ENCODE measurements at places on chromosomes 13 and 19.

- peak; percentile 95 for DNase-seq
These were observed 5.5 kb upstream of the MAMSTR start for GRCh38 chr19:48724796-48725753.

- no peak for DNase-seq
These were observed 185.3 kb upstream of the TMTC4 start for GRCh38 chr13:100859861-100860260.

DNA sequence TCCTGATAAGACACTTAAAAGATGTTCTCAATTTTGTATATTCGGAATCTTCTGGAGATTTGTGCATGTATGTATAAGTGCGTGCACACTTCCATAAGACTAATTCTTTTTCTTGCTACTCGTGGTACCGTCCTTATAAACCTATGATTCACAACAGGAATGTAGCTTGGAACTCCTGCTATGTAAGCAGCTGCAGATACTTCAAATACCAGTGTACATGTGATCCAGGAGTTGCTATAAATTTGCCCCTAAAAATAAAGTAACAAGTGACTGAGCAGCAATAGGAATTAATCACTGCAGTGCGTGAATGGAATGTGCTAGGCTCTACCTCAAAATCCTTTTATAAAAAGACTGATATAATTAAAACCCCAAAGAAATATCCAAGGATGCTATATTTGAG is 214.9 kb downstream of the KLF5 start:
- DNase-seq: no peak

DNA sequence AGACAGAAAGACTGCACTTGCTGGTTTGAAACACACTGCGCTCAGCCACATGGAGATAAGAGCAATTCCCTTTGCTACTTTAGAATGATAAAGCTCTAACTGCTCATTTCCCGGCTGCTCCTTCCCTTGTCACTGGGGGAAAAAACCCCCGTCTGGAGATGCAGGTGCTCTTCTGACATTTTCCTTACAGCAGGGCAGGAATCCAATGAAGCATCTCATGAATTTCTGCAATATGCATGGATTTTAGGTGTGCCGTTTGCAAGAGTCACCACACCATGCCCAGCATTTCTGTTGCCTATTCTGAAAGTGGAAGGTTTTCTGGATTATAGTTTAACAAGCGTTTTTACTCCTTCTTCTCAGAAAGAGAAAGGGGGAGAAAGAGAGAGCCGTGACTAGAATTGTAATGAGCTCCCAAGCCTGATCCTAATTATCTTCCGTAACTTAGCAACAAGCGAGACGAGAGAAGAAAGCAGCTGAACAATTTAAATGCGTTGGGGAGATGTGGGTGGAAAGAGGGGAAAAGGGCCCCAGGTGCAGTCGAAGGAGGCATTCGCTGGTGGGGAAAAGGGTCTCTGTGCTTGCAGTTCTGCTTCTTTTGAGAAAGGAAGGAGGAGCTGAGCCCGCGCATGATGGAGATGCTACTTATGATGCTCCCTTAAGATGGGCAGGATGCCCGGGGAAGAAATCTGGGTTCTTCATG is 76.6 kb upstream of the SPATA13 start:
- no peak for DNase-seq

DNA sequence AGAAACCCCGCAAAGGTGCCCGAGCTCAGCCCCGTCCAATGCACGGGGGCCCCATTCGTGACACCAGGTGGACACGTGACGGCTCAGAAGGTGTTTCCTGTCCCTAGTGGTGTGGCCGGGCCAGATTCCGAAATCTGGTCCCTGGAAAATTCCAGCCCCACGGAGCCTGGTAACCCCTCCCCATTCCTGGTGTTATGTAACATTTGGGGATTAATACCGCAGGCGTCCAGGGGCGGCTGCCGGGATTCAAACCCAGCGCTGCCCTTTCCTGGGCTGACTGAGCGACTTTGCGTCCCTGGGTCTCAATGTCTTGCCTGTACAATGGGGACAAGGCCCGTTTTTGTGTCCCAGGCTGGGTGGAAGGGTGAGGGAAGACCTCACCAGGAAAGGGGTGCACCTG is 1.0 kb upstream of the PLK5 start:
- DNase-seq: no peak

DNA sequence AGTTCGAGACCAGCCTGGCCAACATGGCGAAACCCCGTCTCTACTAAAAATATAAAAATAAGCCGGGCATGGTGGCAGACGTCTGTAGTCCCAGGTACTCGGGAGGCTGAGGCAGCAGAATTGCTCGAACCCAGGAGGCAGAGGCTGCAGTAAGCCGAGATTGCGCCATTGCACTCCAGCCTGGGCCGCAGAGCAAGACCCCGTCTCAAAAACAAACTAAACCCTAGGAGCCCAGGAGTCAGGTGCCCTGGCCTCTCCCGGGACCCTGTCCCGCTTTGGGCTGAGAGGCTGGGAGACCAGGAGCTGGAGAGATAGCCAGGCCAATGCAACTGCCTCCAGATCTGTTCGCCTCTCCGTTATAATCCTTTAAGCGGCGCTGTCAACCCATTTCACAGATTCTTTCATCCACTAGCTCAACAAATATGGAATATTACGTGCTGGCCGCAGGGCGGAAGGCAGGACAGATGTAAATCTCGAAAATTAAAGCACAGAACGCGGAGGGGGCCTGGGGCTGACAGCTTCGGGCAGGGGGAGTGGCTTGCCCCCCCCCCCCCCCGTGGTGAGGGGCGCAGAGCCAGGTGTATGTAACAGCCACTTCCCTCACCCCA is 5.3 kb upstream of the MYBPC2 start:
- no peak for DNase-seq

- no peak for DNase-seq
These were observed 3.8 kb upstream of the GMIP start for GRCh38 chr19:19647037-19647835.

DNA sequence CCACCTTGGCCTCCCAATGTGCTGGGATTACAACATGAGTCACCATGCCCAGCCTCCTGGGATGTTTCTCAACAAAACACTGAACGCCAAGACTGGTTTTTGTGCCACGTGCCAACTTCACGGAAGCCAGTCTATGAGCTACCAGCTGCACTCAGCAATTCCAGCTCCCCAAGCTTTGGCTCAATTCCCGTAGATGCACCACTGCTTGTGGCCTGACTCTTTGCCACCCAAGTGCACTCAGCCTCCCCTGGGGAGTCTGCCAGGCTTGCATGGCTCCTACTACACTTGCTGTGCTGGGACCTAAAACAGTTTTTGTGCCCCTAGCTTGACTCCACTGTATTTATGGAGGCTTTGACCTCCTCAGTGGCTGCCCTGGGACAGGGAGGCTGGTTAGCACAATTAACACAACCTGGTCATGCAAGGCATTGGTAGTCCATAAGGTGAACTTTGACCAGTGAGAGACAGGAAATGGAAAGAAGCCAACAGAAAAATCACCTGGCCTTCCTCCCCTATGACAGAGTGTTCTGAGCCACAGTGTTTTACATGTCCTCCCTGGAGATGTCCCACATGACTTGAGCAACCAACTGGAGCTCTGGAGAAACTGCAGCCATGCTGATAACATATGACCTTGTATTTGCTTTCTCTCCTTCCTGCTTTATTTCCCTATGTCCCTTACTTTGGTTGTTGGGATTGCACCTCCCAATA is 1173.1 kb downstream of the UQCRFS1 start:
- no peak for DNase-seq

GRCh38 chr13:105363261-105364190 is 1171.9 kb downstream of the EFNB2 start:
- DNase-seq: peak; percentile 70

DNA sequence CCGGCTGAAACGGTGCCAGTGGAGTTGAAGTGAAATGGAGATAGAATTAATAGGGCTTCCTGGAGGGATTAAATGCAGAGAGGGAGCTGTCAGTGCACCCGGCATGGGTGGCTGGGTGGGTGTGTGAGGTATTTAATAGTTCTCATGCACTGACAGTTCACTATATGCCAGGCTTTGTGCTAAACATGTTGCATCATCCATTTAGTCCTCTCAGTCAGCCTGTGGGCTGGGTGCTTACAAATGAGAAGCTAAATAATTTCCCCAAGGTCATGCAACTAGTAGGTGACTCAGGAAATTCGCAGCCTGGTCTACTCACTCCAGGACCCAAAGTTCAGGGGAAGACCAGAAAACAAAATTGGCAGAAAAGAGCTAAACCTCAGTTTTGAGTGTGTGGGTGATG is 63.5 kb upstream of the SPATA13 start:
- peak; percentile 10 for DNase-seq

GRCh38 chr13:46039411-46040182 is 12.9 kb downstream of the ZC3H13 start:
- no peak for DNase-seq

DNA sequence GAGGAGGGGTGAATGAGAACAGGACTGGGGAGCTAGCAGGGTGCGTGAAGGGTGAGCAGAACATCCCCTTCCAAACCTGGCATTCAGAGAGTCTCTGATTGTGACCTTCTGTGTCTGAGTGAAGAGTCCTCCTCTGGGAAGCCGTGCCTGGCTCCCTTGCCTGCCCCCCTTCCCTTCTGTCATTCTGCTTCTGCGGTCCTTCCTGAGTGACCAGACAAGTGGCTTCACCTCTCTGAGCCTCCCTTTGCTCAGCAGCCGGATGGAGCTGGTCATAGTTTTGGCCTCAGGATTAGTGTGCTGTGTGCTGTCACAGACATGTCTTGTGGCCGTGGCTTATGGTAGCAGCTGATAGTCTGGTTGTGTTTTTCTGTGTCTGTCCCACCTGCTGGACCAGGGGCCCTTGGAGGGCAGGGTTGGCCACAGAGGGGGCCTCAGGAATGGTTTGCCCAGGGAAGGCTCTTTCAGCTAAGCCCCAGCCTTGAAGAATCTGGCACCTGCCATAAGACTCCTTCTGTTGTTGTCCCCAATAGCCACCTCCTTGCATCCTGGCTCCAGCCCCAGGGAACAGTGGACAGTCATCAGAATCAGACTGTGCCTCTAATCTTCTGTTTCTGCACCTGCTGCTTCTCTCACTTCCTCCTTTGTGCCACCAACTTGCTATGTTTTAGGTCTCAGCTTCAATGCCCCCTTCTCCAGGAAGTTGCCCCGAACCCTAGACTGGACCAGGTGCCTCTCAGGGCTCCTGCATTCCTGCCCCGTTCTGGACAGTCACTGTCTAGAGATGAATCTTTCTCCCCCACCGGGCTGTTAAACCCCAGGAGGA is 5.9 kb downstream of the CLPTM1 start:
- no peak for DNase-seq

GRCh38 chr13:66225072-66225471 is 1005.1 kb downstream of the PCDH9 start:
- DNase-seq: no peak

GRCh38 chr13:38462605-38463004 is 113.0 kb downstream of the UFM1 start:
- DNase-seq: no peak

DNA sequence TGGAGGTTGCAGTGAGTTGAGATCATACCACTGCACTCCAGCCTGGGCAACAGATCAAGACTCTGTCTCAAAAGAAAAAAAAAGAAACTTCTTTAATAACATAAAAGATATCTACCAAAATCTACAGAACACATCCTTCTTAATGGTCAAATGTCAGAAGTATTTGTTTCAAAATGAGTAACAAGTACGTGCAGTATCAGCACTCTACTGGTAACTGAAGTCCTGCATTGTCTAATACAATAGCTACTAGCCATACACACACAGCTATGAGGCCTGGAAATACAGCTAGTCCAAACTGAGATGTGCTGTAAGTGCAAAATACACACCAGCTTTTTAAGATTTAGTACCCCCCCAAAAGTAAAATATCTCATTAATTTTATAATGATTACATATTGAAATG is 88.1 kb downstream of the TSC22D1 start:
- DNase-seq: no peak

All from hematopoietic multipotent progenitor cell treated with erythropoietin and hydrocortisone succinate and interleukin-3 and kit ligand, for 4 days (in vitro differentiated cells).